ENCODE measurements at places on chromosomes 1 and 21.

DNA sequence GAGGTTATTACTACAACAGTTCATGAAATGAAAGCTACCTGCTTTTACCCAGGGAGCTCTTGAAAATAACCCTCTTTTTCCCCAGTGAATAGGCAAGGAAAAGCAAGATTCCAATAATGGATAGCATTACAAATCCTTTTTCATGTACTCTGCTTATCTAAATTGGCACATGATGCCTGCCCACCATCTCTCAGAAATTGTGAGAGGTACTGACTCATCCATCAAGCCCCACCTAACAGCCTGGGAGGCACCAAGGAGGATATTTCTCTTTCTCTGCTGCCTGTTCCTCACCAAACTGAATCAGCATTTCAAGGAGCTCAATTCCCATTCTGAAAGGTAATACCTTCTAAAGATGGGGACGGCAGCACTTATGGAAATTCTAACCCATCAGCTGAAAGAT lies 34.4 kb downstream of the PALMD start:
- no peak for DNase-seq

- DNase-seq: no peak
Measured at GRCh38 chr1:63916485-63917360, 142.9 kb downstream of the ROR1 start.

GRCh38 chr1:200366577-200367253 lies 43.1 kb downstream of the ZNF281 start:
- DNase-seq: no peak

DNA sequence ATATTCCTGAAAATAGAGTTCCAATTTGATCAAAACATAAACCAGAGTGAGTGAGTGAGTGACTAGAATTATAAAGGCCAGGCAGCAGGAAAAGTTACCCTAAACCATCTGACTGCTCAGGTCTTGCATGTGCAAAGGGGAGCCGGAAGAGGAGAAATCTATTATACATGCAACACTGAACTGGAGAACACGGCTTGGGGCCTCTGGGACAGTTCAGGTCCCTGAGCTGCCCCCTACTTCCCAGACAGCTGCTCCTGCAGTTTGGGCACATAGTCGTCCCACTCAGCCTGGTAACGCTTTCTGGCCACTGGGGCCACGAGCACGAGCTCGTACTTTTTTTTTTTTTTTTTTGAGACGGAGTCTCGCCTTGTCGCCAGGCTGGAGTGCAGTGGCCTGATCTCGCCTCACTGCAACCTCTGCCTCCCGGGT lies 40.1 kb downstream of the PTPRC start:
- DNase-seq: no peak

DNA sequence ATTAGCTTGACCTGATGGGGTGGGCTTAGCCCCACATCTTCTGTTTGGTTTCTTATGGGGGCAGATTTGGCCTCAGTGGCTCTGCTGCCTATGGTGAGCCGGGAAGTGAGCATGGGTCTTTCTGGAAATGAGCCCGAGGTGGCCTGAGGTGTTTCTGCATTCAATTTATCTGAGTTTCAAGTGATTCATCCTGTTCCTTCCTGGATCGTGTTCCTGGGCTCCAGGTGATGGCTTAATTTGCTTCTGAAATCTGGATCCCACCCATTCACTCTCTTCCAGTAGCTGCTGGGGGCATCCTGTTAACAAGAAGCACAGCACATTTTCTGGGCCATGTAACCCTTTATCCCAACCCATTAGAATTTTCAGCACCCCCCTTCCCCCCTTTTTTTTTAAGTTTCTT lies 324.6 kb downstream of the CAMTA1 start:
- DNase-seq: no peak

DNA sequence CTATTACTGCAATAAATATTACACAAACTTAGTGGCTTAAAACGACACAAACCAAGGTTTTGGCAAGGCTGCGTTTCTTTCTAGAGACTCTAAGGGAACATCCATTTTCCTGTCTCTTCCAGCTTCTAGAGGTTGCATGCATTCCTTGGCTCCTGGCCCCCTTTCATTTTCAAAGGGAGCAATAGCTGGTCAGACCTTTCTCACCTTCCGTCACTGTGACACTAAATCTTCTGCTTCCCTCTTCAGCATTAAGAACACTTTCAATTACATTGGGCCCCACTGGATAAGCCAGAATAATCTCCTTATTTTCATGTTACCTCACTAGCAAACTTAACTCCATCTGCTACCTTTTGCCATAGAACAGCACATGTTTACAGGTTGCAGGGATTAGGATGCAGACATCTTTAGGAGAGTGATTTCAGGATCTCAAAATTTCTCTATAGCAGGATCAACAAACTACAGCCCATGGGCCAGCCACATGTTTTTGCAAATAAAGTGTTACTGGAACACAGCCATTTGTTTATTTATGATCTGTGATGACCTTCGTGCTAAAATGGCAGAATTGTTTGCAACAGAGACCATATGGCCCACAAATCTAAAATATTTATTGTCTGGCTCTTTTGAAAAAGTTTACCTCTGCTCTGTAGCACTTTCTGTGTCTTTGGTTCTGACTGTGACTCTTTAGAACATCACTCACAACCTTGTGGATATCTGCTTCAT lies 221.5 kb upstream of the SGIP1 start:
- DNase-seq: no peak

- no peak for DNase-seq
Measured at GRCh38 chr1:198660341-198661261, 21.8 kb downstream of the PTPRC start.

DNA sequence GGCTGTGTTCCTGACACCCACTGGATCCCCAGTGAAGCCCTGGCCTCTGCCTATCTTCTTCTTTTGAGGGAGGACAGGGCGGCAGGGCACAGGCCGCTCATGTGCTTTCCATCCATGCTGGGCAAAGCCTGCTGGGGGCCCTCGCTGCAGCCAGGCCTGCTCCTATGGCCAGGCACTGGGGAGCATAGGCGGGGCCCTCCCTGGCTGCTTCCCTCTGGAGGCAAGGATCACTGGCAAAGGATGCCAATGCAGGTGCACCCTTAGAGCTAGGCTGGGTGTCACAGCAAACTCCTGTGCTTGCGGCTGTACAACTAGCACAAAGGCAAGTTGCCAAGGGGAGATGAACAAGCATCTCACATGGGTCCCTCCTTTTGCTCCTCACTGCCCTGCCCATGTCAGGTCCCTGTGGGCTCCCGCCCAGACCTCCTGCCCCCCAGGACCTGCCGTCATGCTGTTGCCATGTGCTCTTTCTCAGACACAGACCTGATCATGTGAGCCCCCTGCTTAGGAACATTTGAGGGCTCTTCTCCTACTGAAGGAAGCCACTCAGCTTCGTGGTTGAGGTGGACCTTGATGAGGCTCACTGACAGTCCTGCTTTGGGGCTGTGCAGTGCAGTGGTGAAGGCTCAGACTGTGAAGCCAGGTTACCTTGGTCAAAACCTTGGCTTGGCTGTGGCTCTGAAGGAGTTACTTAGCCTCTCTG lies 393.6 kb downstream of the PTPRU start:
- DNase-seq: no peak

- DNase-seq: peak; percentile 68
Measured at GRCh38 chr1:95888941-95889390, 655.0 kb downstream of the RWDD3 start.

- DNase-seq: no peak
Measured at GRCh38 chr1:37478451-37478881, 4.1 kb downstream of the ZC3H12A start.

DNA sequence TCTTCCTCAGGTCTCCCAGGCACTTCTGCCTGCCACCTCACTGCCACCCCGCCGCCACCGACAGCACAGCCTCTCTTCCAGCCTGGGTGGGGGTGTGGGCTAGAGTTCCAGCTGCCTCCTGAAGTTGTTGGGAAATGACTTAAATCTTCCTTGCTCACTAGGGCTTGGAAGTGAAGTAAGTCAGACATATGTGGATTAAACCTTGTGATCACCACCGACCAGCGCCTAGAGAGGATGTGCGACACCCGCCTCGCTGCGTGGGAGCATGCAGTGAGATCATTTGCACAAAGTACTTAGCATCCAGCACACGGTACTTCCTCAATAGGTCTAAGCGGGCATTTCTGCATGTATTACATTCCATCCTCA lies 71.4 kb upstream of the FAM20B start:
- no peak for DNase-seq

DNA sequence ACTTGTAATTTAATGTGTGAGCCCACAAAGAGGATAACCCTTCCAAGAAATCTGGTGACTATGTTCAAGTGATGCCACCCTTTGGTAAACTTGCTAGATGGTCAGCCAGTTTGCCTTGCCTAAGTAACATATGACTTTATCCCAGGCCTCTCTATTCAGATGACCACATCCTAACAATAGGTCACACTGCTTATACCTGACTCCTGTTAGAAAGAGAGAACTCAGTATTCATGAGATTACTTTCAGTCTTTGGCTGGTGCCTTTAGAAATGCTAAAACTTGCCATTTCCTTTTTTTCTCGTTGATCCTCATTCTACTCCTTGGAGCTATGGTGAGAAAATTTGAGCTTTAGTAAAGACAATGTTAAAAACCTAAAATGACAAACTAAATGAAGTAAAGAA lies 28.5 kb upstream of the SERBP1 start:
- no peak for DNase-seq

GRCh38 chr1:153936011-153936802 lies 10.3 kb downstream of the DENND4B start:
- DNase-seq: no peak

DNA sequence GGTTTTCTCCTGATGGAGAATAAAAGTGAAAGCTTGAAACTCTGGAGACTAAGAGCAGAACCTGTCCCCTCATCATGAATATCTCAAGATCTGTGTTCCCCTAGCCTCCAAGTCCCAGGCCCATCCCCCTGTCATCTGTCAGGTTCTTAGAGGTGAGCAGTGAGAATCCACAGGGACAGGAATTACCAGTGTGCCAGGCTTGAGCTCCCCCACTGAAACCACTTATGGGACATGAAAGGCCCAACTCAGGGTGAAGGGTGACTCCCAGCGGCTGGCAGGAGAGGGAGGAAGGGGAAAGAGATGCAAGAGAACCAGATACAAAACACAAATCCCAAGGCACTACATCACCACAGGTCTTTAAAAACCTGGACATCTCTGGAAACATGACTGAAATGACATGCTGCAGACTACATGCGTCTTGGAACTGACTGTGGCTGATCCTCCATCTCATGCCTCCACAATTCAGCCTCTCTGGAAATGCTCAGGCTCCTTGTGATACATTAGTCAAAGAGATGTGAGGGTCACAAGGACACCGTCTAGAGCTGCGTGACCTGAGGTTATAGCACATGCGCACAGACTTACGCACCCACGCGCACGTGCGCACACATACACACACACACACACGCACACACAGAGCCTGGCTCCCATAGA lies 6.8 kb upstream of the LY9 start:
- DNase-seq: no peak

DNA sequence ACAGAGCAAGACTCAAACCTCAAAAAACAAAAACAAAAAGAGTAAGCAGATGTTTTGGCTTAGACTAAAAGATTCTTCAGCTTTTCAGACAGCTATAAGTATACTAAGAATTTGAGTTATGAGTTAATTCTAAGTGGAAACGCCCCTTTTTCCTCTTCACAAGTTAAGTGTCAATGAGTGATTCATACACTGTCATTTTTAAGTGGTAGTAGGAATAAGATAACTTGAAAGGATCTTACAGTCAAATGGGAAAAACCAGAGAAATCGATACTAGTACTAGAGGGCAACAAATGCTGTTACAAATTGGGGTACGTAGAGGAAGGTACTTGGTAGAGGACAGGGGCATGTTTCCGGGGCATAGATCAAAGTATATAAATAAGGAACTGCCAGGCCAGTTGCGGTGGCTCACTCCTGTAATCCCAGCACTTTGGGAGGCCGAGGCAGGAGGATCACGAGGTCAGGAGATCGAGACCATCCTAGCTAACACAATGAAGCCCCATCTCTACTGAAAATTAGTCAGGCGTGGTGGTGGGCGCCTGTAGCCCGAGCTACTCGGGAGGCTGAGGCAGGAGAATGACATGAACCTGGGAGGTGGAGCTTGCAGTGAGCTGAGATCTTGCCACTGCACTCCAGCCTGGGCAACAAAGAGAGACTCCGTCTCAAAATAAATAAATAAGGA lies 7.4 kb downstream of the H3-3A start:
- no peak for DNase-seq

GRCh38 chr1:180967558-180967957 lies 54.9 kb downstream of the KIAA1614 start:
- no peak for DNase-seq

- DNase-seq: no peak
Measured at GRCh38 chr1:190475421-190476141, 2.1 kb downstream of the BRINP3 start.

GRCh38 chr1:111990878-111991718 lies 1.6 kb upstream of the KCND3 start:
- peak; percentile 67 for DNase-seq

GRCh38 chr1:29575826-29576225 lies 339.5 kb downstream of the PTPRU start:
- no peak for DNase-seq

DNA sequence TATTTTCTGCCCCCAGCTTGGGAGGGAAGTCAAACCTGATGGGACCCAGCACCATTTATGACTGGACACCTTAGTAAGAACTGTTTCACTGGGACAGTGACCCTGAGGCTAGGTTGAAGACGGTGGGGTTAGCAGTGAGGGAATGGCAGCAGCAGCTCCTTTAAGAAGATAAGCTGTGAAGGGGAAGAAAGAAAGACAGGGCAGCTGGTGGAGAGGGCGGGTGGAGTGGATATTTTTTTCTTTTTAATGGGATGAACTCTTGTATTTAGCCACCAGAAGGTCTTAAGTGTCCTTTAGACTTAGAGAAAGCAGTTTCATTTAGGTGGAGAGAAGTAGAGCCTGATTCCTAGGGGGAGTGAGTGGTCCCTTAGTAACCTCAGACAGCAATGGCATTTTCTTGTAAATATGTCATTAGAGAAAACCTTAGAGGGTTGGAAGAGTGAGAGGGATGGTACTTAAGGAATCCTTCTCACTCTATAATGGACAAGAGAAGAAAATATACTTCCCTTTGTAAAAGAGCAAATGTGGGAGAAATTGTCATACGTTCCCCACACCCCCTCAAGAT lies 187.5 kb downstream of the HHAT start:
- DNase-seq: no peak

DNA sequence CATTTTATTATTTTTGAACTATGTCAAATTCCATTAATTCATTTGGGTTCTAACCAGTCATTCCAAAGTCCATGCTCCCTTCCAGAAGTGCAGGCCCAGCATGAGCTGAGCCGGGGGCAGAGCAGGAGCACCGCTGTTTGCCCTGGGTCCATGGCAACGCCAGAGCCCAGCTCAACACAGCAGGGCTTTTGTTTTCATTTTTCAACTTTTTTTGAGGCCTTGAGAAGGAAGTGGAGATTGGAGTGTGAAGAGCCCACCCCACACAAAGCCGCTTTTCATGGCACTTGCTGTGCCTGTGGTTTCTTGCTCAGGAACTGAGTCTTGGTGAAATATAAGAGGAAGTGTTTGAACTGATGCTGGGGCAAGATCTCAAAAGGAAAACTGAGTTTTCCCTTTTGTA lies 13.2 kb upstream of the PRMT2 start:
- no peak for DNase-seq

- DNase-seq: peak; percentile 41
Measured at GRCh38 chr1:81660286-81660685, 140.4 kb upstream of the ADGRL2 start.

- DNase-seq: no peak
Measured at GRCh38 chr1:231969076-231969475, 342.5 kb downstream of the DISC1 start.

GRCh38 chr1:35646043-35646442 lies 4.7 kb upstream of the PSMB2 start:
- DNase-seq: no peak

- DNase-seq: no peak
Measured at GRCh38 chr1:48939042-48939441, 162.4 kb upstream of the BEND5 start.

Measured in LNCaP clone FGC (cell line).